Stimulated activated CD8-positive, alpha-beta memory T cell treated with anti-CD3 and anti-CD28 coated beads, Interleukin-4, amount 100 ng/mL, for 4 hours (primary cell): ENCODE measurements at places on chromosomes 1 and 21.

DNA sequence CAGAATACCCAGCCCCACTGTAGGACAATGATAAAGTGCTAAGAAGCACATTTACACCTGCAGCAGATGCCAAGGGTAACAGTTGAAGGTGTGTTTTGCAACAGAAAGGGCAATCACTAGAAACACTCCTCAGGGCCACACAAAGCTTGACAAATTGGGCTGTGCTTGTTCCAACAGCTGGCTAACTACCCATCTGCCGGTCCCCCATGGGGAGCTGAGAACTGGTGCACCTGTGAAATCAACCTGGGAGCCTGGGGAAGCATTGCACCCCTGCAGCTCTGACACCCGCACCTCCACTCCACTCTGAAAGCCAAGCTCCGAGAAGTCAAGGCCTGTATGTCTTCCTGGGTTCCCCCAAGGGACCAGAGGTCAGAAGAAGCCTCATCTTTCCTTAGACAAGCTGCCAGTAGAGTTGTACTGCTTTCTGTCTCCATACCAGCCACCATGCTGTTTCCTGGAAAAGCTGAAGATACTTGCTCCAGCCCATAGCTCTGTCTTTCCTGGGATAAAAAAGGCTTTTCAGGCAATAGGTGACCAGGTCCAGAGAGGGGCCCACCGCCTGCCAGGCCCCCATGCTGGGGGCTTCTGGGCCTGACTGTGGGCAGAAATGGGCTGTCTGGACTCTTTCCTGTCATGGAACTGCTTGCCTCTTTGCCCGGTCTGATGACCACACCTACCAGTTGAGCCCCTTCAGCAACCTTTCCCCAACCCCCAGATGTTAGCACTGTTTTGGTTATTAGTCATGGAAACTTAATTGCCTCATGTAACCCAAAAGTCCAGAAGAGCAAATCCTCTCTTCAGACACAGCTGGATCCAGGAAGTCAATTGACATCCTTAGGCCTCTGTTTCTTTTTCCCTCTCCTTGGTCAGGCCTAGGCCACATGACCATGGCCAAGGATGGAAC is 93.6 kb downstream of the KIF14 start:
- DNase-seq, result no peak

GRCh38 chr1:1352786-1353388 is 3.7 kb upstream of the DVL1 start:
- DNase-seq, result no peak

GRCh38 chr1:244053831-244054230 is 2.7 kb downstream of the ZBTB18 start:
- DNase-seq, result no peak

DNA sequence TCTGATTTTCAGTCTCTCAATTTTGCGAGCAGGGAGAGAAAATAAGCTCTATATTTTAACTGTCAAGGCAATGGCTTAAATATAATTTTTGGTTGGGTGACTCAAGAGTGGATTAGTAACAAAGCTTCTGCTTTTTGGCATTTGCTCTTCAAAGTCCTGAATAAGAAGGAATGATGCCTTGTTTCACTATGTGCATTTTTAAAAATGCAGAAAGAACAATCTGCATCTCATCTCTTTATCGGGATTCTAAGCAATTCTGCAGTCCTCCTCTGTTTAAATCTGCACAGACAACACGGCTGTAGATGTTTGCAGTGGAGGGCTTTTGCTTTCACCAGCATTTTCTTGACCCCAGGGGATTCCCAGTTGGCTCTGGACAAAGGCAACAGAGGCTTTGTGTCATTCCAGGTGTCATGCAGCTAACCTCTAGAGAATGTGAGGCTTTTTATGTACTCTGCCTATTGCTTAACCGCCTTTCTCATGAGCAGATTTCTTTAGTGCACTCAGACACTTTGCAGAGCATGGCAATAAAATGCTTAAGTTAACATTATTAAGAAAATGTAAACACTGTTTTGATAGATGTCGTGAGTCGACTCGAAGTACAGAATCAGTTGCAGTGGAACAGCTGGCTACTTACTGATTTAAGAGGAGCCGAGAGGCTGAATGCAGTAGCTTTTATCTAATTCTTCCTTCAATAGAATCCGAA is 783.2 kb upstream of the NEGR1 start:
- no peak for DNase-seq

- DNase-seq, result no peak
Observed at GRCh38 chr1:212450331-212450881, 17.7 kb downstream of the NENF start.

DNA sequence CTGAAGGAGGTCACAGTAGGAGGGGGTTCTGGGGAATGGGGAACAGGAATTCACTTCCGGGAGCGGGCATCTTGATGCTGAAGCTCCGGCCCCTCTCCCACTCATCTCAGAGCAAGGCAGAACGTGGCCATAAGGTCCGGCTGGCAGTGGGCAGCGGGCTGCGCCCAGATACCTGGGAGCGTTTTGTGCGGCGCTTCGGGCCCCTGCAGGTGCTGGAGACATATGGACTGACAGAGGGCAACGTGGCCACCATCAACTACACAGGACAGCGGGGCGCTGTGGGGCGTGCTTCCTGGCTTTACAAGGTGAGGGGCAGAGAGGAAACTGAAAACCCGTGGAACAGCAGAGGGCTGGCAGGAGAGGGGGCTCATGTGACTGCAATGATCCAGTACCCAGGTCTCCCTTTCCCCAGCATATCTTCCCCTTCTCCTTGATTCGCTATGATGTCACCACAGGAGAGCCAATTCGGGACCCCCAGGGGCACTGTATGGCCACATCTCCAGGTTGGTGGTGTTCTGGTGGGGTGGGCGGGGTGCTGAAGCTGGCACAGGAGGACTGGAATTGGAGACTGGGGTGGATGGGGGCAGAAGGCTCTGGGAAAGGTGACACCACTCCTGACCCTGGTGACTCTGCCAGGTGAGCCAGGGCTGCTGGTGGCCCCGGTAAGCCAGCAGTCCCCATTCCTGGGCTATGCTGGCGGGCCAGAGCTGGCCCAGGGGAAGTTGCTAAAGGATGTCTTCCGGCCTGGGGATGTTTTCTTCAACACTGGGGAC is 3.0 kb downstream of the SLC27A3 start:
- no peak for DNase-seq

DNA sequence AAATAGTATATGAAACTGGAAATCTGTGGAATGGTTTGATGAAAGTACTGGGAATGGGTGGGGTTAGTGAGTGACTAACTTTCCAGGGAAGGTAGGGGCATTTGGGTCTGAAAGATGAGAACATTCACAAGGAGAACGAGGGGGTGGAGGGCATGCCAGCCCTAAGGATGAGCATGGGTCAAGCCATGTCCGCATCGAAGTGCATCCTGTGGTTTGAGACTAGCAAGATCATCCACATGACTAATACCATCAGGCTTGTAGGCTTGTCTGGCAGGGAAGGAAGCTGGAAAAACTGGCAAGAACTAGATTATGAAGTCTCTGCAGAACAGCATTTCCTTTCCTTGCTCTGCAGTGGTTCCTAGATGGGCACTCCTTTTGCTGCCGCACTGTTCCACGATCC is 70.4 kb upstream of the UBE2U start:
- no peak for DNase-seq

GRCh38 chr1:175168782-175169181 is 23.8 kb downstream of the KIAA0040 start:
- DNase-seq, result no peak

DNA sequence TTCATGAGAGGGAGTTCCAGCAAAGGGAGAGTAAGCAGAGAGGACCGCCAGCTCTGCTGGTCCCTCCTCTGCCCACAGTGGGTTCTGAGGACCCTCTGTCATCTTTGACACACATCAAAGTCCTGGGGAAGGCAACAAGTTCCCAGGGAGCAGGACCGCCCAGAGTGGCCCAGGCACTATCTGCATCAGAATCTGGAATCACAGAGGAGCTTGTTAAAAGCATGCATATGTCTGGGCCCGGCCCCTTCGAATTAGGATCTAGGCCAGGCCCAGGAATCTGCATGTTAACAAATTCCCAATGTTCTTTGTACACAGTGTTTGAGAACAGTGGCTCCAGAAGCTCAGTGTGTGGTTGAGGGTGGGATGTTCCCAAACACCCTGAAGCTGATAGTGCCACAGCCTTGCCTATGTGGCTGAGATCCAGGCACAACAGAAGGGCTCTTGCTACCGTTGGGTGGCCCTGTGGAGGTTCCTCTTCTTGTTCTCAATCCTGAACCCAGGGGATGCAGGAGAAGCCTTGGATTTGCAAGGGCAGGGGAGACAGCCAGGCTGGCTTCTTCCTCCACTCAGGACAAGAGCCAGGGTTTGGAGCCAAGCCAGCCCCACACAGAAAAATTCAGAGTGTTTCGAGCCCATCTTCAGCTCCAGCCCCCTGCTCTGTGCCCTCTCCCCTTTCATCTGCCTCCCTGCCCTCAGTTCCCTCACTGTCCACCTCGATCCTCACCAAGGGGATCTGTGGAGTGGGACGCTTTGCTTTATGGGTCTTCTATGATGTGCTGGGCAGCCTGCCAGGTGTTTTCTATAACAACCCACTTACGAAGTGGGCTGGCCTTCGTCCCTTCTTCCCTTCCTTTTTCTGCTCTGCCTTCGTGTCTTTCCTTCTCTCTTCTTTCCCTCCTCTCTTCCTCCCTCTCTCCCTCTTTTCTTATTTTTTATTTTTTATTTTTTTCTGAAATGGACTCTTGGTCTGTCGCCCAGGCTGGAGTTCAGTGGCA is 129.0 kb upstream of the TMPRSS2 start:
- no peak for DNase-seq

DNA sequence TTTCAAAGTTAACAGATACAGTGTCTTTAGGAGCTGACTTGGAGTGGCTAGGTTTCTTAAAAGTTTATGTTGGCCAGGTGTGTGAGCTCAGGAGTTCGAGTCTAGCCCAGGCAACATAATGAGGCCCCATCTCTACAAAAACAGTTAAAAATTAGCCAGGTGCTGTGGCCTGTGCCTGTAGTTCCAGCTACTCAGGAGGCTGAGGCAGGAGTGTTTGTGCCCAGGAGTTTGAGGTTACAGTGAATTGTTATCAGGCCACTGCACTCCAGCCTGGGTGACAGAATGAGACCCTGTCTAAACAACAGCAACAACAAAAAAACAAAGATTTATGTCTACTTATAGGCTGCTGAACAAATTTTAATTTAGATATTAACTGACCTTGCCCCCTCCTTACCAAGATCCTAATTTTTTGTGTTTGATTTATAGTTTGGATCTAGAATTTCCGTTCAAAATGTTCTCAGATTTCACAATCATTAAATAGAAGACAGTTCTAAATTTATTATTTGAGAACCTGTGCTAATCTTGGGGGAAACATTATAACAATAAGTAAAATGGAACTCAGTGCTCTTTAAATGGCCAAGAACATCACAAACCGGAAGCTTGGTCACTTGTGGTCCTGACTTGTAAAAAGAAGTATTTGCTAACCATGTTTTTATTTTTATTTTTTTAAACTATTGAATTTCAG is 67.8 kb downstream of the POU2F1 start:
- no peak for DNase-seq

DNA sequence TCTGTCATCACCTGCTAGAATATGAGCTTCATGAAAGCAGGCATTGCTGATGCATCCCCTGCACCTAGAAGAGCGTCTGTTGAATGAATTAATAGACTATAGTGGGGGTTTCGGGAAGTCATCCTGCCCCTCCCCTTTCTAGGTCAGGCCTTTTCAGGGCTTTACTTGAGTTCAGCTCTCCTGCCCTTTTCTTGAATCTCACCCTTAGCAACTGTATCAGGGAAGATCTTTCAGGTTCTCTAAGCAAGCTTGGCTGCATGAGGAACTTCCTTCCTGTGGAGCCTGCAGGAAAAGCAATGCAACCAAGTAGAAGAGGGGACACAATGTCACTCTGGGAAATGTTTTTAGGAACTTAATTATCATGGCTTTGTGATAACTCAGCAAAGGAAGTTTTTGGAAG is 27.2 kb upstream of the KIAA0040 start:
- no peak for DNase-seq

DNA sequence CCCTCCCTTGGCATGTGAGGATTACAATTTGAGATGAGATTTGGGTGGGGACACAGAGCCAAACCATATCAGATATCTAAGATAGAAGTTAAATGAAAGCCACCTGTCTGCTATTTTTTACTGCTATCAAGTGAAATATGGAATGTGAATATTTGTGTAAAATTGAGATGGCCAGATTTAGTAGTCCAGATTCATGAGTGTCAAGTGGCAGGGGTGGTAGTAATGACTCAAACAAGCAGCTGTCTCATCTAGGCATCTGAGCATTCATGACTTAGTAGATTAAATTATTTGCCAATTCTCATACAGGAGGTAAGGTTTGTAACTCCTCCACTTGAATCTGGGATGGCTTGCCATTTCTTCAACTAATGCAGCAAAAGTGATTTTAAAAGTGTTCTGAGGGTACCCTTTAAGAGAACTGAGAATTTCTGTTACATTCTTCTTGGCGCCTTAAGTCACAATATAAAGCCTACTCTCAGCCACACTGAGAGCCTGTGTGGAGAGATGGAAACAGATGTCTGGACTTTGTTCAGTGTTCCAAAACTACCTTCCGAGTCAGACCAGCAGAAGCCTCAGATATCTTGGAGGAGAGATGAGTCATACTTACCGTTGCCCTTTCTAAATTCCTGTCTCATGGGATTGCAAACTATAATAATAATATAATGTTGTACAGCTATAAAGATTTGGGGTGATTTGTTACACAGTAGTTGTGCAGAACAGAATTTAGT is 1065.6 kb upstream of the TMPRSS15 start:
- DNase-seq, result no peak

DNA sequence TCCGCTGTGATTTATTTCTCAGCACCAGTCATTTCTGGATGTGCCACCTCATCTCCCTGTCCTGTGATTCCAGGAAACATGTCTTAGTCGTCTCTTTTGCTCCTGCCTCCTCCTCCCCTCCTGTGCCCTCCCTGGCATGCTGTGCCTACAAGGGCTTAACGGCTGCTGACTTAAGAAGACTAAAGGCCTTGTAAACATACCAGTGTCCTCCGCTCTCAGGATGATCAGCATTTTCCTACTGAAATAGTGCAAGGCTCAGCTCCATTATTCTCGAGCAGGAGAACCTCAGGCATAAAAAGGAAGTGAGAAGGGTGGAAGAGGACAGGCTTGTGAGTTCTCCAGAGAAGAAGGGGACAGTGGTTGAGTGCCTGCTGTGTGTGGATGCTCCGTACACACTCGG is 61.6 kb upstream of the RUNX3 start:
- DNase-seq, result no peak

DNA sequence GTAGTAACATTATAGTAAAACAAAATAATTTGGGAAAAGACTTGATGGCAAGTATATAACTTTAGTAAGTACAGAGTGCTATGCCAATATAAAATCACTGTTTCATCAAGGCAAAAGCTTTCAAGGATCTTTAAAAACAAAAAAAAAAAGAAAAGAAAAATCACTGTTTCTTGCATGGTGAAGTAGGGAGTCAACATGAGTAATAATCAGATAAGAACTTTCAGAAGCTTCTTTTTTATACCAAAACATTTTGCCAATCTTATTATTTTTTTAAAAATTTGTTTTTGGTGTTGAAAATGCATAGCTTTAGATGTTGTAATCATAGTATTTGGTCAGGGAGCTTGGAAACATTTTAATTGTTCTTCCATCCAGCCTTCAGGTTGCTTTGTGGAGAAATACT is 37.2 kb downstream of the CAMSAP2 start:
- DNase-seq, result no peak

DNA sequence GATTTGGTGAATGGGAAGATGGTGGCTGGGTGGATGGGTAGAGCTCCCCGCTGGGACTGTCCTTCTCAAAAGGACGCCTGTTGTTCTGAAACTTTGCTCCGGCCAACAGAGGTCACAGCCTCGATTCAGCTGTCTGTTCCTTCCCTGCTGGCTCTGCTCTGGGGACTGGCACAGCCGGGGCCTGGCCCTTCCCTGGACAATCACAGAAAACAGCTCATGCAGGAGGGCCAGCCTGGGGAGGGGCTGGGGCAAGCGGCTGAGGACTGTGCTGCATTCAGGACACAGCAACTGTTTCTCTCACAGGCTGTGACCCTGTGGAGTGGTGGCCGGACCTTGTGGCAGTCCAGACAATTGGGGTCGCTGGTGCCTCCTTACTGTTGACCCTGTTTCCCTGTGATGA is 110.7 kb upstream of the TMEM51 start:
- no peak for DNase-seq
